ENCODE measurements at places on chromosomes 1 and 21.

GRCh38 chr1:97277891-97278654, 556.5 kb downstream of the PTBP2 start:
- DNase-seq: peak; percentile 89

DNA sequence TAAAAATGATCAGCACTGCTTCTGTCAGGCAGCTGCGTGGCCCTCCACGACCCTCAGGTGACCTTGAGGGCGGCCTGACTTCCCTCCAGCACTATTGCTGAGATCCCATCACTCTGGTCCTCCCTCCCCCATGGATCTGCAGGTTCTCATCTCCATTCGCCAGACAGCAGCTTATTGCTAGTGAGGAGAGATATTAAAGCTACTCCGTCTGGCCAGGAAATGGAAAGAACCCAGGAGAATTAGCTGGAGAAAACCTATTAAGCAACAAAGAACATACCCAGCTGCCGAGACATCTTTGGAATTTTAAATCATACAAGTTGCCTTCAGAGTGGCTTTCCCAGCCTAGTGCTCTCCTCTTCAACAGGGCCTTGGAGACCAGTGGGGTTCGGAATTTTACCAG, 25.7 kb upstream of the KCNN3 start:
- DNase-seq: no peak

- no peak for DNase-seq
Observed at GRCh38 chr1:238023137-238023536, 132.4 kb upstream of the ZP4 start.

GRCh38 chr1:203325026-203325417, 19.7 kb downstream of the BTG2 start:
- DNase-seq: no peak

DNA sequence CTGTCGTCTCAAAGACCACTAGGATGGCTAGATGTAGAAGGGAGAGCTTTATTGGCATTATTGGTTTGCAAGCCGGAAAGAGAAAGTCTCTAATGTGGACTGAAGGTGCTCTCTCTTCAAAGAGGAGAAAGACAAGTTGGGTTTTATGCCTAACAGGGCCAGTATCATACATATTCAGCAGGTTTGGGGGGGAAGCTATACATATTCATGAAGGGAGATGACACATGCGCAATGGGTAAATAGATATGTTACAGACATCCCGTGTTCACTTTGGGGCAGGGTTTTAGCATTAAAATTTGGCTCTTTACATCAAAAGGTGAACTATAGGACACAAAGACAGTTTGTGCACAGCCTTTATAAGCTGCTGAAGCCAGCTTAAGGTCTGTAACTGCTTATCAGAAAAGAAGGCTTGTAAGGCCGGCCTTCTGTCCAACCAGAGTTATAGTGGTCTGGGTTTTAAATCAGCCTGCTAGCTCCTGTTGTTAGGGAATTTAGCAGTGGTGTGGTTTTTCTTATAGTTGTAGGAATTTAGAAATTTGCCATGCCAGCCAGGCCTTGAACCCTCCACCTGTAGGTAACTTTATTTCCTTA, 46.5 kb upstream of the LRRN2 start:
- DNase-seq: no peak

GRCh38 chr1:41322835-41323234, 38.4 kb upstream of the FOXO6 start:
- DNase-seq: peak; percentile 46

DNA sequence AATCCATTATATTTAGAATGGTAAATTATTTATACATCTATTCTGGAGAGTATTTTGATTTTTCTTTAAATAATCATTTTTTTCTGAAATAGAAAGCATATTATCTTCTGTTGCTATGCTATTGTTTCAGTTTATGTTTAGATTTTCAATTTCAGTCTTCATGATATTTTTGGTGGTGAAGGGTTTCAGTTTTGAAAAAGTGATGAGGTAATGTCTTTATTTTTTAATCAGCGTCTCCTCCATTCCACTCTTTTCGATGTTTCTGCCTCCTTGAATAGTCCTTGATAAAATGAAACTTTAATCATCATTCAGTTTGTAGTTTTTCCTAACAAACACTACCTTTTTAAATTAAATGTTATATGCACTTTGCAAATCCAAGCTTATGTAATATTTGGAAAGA, 428.6 kb downstream of the PTPRC start:
- no peak for DNase-seq
